NT2/D1 (cell line): ENCODE measurements at places on chromosomes 12 and 14.

- peak; percentile 95 for DNase-seq
Measured at GRCh38 chr12:117155278-117156060, 34.8 kb downstream of the FBXO21 start.

DNA sequence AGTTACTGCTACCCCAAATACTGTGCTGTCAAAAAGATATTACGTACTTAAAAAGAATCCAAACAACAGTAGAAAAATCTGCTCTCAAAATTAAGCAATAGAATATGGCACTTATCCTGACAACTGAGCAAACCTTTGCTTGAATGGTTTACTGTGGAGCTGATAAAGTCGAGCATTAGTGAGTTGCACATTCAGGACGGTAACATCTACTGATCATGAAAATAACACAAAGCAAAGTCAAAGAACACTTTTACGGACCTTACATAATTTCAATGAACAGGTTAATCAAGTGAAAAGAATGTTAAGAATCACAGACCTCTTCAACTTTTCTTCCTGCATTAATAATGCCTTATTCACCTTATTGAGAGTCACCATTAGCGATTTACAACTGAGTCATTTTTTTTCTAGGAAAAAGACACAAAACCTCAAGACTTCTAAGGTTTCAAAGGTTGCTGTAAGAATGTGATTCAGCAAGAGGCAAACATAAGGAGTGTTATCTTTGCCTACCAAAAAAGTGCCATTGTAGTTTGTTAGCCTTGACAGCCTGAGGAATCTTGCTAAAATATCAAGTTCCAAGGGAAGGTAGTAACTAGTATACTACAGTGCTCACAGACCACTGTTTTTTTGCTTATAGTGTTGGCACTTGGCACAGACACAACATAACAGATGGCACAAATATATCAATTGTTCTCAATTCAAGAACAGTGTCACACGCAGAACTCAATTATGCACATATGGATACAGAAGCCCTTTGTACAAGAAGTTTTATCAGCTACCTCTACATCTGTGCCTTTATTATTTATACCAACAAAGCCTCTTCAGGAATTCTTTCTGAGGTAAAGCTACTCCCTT, 334.2 kb upstream of the RPL10L start:
- no peak for DNase-seq

- DNase-seq = no peak
Measured at GRCh38 chr12:57046947-57047890, 2.7 kb downstream of the MYO1A start.

DNA sequence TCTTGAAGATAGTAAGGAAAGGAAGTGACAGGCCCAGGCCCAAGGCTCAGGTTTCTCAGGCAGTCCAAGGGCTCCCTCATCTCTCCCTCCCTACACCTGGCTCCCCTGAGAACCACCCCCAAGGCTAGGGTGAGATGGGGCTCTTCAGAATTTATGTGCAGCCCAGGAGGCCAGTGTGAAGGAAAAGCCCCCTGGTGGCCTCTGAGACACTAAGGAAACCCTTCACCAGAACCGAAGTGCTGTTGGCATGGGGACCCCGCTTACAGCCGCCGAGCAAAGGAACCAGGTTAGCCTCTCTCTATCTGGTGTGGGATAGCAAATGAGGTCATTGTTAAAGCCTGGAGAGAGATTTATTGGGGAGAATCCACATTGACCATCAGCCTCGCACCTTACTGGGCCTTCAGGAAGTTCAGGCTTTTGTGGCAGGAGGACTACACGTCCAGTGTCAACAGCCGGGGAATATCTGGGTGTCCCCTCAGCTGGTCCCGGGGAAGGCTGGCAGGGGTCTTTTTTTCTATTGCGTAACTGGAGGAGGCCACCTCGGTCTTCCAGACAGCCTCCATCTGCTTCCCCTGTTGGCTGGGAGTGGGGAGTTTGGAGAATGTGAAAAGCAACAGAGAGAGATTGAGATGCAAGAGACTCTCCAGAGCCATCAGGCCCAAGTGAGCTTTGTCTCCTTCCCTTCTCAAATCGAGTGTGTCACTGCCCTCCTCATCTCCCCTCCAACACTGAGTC, 18.1 kb downstream of the FAM186B start:
- DNase-seq = no peak

DNA sequence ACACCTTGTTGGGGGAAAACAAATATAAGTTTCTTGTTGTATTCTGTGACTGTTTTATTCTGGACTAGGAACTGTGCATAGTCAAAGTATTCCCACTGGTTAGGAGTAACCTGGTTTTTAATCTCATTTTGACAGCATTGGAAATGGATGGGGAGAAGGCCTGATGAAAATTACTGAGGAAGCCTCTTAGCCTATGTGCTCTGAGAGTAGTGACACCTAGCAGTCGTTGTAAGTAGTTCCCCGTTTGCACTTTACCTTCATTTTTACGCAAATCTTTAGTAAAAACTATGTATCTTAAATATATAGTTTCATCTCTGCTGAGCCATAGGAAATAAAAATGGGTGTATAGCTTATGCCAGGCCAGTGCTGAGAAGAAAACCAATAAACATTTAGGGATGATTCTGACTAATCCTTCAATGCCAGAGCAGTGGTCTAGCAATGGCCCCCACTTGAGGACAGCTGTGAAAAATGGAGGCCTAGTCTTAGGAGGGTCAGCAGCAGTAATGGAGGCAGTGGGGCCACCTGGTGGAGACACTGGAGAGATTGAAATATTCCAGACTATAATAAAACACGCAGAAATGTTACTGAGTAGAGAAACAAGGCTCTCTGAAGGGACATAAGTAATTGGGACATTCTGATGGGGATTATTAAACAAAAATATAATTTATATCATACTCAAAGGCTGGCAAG, 133.2 kb upstream of the NOVA1 start:
- DNase-seq = peak; percentile 11

GRCh38 chr12:111434680-111435338, 29.1 kb downstream of the SH2B3 start:
- DNase-seq = no peak

DNA sequence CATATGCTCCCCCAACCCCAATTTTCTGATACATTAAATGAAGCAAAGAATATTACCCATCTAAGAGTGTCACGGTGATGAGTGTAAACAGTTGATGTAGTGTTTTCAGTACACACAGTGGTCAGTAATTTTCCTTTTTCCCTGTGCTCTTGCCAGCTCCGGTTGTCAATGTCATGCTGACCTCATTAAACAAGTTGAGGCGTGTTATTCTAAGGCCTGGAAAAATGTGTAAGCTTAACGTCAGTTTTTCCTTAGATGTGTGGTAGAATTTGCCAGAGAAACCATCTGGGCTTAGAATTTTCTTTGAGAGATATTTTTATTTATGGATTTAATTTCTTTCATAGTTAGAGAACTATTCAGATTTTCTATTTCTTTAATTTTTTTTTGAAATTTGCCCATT, 11.7 kb upstream of the SERPINA6 start:
- no peak for DNase-seq

DNA sequence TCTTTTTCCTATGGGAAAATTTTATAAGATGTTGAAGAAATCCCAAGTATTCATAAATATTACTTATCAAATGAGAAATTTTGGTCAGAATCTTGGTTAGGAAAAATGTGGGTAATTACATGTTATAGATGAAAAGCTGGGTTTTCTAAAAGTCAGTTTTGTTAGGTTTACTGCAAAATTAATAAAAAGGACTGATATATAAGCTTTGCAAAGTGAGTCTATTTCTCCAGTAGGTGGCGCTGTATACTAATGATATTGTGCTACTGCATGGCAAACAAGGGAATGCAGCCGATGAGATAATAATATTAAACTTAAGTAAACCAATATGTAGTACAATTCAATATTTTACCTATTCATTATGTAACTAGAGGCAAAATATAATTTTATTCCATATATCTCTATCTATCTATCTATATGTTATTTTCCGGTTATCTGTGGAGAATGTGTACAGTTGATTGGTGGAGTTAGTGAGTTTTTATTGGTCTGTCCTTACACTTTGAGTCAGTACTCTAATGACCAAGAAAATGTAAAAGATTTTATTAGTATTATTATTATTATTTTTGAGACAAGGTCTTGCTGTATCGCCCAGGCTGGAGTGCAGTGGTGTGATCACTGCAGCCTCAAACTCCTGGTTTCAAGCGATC, 32.9 kb downstream of the MIPOL1 start:
- no peak for DNase-seq

GRCh38 chr12:47802312-47802711, 17.4 kb downstream of the HDAC7 start:
- DNase-seq = no peak

DNA sequence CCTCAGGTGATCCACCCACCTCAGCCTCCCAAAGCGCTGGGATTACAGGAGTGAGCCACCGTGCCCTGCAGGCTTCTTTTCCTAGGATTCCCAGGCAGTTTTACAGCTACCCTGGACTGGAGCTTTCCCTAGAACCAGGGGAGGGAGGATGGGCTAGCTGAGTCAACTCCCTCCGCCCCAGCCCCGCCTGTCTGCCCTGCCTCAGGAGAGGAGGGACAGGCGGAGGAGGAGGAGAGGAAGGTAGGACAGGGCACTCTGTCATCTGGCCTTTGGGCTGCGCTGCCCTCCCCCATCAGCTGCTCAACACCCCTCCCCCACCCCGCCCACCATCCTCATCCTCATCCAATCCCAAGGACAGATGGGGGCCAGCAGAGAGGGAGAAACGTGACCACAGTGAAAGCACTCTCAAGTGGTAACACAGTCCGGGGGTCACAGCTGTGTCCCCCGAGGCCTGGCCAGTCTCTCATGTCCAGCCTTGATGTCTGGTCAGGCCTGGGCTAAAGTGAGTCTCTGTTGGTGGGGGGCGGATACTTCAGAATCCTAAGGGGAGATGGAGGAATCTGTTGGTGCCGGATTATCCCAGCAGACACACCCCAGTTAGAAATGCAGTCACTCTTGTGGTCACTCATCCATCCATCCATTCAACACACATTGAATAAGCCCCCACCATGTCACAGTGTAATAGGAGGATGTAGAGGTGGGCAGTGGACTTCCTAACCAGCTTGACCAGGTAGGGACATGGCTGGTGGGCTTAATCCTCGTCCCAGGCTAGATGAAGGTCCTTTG, 12.3 kb downstream of the FIGNL2 start:
- DNase-seq = no peak

GRCh38 chr12:58773986-58774385, 146.3 kb downstream of the LRIG3 start:
- no peak for DNase-seq
